ENCODE measurements at places on chromosomes 4 and X.

- DNase-seq, result no peak
These were observed 322.8 kb upstream of the EDA2R start for GRCh38 chrX:66961665-66962064.

DNA sequence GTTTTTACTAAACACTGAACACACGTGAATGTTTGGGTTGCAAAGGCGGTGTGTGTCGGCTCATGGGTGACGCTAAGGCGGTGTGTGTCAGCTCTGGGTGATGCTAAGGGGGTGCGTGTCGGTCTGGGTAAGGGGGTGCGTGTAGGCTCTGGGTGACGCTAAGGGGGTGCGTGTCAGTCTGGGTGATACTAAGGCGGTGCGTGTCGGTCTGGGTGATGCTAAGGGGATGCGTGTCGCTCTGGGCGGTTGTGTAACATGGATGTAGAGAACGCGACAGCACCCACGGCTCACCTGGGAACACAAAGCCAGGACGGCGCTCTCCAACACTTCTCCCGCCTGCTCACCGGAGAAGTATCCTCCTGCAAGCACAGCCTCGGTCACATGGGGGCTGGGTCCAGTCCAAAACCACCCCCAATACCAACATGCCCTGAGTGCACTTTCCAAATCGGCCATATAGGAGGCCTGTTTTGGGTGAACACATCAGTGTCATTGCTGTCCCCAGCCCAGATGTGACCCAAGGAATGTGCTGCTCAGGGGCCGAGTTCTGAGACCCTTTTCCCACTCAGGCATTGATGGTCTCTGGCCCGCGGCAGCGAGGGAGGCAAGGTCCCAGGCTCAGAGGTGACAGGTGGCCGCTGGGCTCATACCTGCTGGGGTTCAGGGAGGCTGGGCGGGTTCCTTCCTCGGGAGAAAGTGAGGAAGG, 67.1 kb downstream of the ACOX3 start:
- no peak for DNase-seq

DNA sequence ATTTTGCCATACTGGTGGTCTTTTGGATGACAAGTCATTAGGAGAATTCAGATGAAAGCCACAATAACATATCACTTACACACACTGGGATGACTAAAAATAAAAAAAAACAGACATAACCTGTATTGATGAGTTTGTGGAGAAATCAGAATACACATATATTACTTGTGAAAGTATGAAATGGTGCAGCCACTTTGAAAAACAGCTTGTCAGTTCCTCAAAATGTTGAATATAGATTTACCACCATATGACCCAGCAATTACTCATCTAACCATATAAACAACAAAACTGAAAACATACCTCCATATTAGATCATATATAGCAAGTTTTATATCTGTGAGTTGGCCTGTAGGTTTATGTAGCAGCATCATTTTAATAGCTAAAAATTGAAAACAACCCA, 608.7 kb downstream of the TLL1 start:
- DNase-seq, result no peak

DNA sequence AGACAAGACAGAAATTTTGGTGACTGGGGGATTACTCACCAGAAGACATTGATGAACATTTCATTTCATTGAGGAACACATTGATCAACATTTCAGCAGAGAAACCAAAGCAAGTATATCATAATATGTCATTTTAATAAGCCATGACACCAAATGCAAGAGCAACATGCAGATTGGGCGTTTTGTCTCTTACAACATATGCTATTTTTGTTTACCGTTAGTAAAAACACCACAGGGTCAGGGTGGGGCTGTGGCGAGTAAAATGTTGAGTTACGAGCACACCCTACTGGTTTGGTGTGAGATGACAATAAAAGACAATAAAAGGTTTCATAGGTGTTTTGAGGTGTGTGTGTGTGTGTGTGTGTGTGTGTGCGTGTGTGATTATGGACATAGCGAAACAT, 294.5 kb downstream of the PDGFC start:
- peak; percentile 21 for DNase-seq

DNA sequence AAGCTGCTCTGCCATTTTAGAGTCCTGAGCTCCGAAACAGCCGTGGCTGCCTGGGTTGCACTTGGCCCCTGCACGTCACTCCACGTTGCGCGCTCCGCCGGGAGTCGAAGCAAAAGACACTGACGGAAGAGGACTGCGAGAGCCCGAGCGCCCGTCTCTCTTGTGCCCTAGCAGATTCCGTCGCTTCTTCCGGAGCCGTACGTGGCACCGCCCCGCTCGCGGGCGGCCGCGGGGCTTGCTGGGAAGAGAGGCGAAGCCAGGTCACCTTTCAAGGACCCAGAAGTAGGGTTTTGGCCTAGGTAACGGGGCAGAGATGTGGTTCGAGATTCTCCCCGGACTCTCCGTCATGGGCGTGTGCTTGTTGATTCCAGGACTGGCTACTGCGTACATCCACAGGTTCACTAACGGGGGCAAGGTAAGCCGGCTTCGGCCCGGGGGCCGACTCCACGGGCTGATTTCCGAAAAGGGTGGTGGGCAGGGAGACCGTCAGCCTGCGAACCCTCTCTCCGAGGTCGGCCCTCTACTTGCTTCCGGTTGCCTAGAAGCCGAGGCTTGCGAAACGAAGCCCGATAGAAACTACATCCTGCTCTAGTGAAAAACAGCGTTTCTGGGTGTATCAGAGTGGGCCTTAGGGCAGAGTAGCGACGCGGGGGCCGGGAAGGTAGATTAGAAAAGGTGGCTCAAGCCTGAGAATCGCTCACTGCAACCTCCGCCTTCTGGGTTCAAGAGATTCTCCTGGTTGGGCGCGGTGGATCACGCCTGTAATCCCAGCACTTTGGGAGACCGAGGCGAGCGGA, at the start of the genes NDUFA1 and RNF113A:
Gene NDUFA1 (plus strand): TSS at position 234 of the 797 bp plus-strand sequence. CDS start 80 bp downstream, at position 314.
Gene RNF113A (minus strand): TSS at position 135 of the 797 bp plus-strand sequence. CDS start 120 bp downstream, at position 15.
- peak; percentile 83 for DNase-seq

GRCh38 chrX:2629316-2630007, 61.6 kb upstream of the CD99 start:
- DNase-seq, result no peak

- DNase-seq, result no peak
These were observed 10.4 kb upstream of the MAEA start for GRCh38 chr4:1279253-1279652.

DNA sequence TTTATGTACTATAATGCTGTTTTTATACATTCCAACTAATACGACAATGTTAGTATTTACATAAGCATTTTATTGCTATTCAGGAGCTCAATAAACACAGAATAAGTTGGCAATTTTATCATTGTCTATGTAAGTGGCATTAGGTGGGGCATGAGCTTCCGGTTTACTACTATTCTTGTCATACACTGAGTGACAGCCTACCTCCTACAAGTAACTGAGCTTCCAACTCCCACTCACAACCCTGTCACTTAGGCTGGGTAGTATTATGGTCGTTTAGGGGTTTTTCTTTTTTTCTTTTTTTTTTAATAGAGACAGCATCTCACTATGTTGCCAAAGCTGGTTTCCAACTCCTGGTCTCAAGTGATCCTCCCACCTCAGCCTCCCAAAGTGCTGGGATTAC, 7.4 kb downstream of the PPID start:
- no peak for DNase-seq

- DNase-seq, result no peak
These were observed 64.7 kb upstream of the ACSL1 start for GRCh38 chr4:184890499-184890898.

DNA sequence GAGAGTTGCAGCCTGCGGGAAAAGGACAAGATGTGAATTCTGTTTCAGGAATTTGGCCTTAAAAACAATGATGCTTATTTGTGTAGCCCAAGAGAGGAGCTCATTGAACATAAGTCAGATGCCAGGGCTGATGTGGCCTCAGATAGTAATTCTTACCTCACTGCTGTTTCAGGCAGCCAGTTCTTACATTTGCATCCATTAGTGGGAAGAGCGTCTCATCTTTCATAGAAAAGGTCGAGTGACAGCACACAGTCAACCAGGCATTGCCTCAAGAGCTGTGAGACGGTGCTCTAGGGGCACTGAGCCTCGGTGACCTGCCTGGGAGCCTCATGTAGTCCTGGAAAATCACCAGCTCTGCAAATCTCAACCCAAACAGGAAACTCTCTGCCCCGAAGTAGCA, 174.9 kb upstream of the FRG1 start:
- no peak for DNase-seq

DNA sequence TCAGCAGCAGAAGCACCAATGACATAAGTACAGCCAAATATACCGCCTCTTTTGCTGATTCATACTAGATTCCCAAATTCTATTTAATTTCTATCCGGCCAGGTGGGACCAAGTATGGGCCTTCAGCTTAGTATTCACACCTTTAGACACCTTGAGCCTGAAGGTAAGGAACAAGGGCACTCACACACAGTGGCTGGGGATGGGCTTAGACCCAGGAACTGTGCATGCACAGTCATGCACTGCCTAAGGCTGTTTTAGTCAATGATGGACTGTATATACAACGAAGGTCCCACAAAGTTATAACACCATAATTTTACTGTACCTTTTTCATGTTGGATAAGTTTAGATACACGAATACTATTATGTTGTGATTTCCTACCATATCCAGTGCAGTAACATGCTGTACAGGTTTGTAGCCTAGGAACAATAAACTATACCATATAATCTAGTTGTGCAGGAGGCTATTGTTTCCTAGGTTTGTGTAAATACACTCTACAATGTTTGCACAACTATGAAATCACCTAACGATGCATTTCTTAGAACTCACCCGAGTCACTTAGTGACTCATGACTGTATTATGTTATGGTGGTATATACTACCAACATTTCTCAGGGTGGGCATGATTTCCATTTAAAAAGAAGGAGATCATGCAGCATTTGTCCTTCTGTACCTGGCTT, 9.7 kb upstream of the CLNK start:
- DNase-seq, result no peak

- no peak for DNase-seq
These were observed 271.9 kb downstream of the GPM6A start for GRCh38 chr4:175540151-175540550.
